ENCODE measurements at places on chromosomes 5 and 9. TPM values are rescaled to one million over a fixed set of nuclear protein-coding genes. Genes with fewer than 3 reads are reported as not detected.

Gene HAVCR2
- total RNA-seq, result 5.4 TPM

Gene PCDHGB7
- total RNA-seq, result 0.16 TPM

Gene LRRC14B
- total RNA-seq, result not detected

Gene TLN1
- total RNA-seq, result 233 TPM

Gene BAAT
- not detected for total RNA-seq

Gene MEGF10
- not detected for total RNA-seq

Gene ORM2
- not detected for total RNA-seq

Gene SLC4A9
- total RNA-seq, result not detected

Gene TMEM174
- total RNA-seq, result not detected

Gene PCDH12
- total RNA-seq, result not detected

Gene TMEM252
- not detected for total RNA-seq

Gene PCDHB10
- total RNA-seq, result not detected

Gene DNAJC21
- 62.6 TPM for total RNA-seq

Gene LRRC19
- total RNA-seq, result not detected

Gene F12
- not detected for total RNA-seq

Gene C9orf50
- total RNA-seq, result not detected

Gene MSANTD3
- 11.8 TPM for total RNA-seq

Gene ARL14EPL
- not detected for total RNA-seq

Gene PLPPR1
- not detected for total RNA-seq

Gene KCNMB1
- total RNA-seq, result not detected

Gene OR1B1
- total RNA-seq, result not detected

Gene WNT8A
- total RNA-seq, result not detected

Gene TPRN
- total RNA-seq, result 10.1 TPM

Gene PCDHB4
- not detected for total RNA-seq

Gene AGTPBP1
- 65.9 TPM for total RNA-seq

Gene ECSCR
- not detected for total RNA-seq

Gene LECT2
- not detected for total RNA-seq

Gene PIP5K1B
- total RNA-seq, result 0.47 TPM

Gene HK3
- total RNA-seq, result 0.86 TPM

Gene LIFR
- not detected for total RNA-seq

Gene ZER1
- 50.3 TPM for total RNA-seq

Gene OR13D1
- not detected for total RNA-seq

Gene INSL4
- total RNA-seq, result not detected

Gene NEUROG1
- not detected for total RNA-seq

Gene ACSL6
- total RNA-seq, result 41.8 TPM

Gene CRB2
- 0.25 TPM for total RNA-seq

Gene WDR38
- not detected for total RNA-seq

Gene FBP2
- not detected for total RNA-seq

Measured in naive thymus-derived CD8-positive, alpha-beta T cell (primary cell).